ENCODE measurements at places on chromosomes 11 and 22.

DNA sequence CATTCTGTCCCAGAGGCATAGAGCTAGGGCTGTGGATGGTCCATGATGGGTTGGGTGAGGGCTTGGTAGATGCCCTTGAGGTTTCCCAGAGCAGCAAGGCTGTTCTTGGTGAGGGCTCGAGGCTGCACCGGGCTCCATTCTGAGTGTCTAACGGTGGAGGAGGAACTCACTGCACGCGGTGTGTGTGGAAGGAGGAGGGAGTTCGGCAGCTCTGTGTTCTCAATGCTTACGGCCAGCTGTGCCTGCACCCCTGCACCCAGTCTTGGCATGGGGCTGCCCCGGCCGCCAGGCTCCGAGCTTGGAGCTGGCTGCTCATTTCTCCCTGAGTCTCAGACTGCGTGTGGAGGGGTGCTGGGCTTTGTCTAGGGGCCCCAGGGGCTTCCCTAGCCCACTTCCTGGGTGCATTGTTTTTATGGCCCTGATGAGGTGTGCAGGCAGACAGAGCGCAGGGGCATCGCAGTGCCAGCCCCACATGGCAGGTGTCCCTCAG lies 1247.1 kb downstream of the BRD1 start:
- no peak for DNase-seq

DNA sequence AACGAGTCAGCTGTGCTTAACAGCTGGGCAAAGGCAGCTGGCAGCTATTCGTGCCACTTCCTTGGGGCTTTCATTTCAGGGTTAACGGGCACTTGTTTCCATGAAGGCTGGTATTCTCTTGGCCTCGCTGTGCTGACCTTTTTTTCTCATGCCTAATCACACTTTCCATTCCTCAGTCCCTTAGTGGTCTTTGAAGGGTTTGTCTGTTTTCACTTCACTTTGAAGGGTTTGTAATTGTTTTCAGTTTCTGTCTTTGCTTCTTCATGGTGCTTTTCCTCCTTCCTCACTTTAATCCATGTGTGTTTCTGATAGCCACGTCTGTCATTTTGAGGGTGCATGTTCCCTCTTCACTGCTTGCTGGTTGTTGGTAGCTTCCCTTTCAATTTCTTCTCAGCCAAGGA lies 24.6 kb downstream of the PPIL2 start:
- no peak for DNase-seq

DNA sequence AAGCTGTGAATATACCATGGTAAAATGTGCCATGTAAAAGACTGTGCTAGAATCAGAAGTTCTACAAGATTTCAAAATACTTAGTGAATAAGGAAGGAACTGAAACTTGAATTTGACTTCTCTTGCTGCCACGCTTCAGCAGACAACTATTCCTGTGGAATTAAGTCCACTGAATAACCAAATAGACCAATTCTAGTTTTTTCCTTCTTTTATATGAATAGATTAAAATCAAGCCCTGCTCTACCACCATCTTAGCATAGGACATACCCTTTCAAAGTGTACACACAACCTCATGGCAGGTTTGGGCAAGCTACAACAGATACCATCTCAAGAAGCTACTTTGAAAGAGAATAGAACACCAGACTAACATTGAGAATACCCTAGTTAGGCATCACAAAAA lies 23.4 kb upstream of the CLNS1A start:
- DNase-seq: no peak

GRCh38 chr11:69530278-69531070 lies 49.0 kb downstream of the LINC01488 start:
- DNase-seq: no peak

- no peak for DNase-seq
These were observed 2.5 kb upstream of the KLHL35 start for GRCh38 chr11:75435571-75435925.

DNA sequence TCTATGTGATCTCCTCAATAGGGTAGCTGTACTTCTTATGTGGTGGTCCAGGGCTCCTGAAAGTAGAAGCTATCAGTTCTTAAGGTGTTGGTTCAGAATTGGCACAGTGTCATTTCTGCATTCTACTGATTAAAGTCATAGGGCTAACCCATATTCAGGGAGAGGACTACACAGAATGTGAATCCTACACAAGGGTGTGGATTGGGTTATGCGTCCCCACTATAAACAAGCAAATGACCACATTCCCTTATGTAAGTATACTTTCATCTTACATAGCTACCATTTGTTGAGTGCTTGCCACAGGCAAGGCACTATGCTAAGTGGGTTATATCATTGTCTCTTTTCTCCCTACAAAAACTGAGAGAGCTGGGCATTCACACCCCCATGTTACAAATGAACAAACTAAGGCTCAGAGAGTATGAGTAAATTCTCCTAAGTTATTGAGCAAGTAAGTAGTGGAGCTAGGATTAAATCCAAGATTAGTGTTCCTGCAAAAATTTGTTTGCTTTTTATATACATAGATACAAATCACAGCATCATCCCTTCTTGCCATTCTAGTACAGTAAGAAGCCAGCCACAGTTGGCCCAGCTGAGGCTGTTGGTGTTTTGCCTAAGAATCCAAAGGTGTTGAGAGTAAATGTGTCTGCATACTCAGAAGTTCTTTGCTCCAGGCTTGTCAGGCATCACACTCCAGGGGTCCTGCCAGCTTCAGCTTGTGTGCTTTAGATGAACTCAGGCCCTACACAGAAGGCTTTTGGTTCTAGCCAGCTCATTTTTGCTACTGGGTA lies 157.8 kb downstream of the KIF18A start:
- no peak for DNase-seq

DNA sequence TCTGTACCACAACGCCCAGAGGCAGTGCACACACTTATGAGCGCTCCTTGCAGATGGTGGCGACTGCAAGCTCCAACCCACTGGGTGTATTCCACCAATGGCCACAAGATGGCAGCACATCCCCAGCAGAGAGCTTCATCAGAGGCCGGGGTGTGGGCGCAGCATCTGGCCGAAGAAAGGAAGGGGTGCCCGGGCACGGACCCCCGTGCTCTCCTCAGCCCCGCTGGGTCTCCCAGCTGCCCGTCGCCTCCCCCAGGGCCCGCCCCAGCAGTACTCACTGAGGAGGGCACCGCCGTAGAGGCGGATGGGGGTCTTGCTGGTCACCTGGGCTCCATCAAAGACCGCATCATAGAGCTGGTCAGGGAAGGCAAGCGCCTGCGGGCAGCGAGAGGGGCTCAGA lies 14.2 kb downstream of the TP53I11 start:
- no peak for DNase-seq

DNA sequence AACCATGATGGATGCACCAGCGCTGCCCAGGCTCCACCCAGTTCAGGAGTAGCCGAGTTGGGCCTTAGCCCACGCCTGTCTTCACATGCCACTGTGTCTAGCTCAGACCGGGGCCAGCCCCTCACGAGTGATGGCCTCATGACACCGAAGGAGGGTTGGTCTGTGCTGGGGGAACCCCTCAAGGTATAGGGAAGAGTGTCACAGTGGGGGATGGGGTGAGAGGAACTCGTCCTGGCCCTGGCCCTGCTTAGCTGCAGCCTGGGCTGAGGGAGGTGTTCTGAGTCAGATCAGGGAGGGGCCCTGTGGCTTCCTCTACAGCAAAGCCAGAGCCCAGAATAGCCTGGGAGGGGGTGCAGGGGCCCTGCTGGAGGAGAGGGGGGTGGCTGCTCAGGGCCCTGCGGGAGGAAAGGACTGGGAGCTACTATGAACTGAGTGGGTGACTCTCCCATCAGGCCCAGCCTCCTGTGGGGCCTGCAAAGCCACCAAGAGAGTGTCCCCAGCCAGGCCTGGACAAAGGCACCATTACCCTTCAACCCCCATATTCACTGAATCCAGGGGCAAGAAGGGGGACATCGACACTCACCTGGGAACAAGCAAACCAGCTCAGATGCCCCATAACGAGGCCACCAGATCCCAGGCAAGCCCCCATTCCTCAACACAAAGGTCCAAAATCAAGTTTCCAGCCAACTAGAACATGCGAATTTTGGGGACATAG lies 41.2 kb downstream of the IGLL5 start:
- no peak for DNase-seq

- no peak for DNase-seq
These were observed 48.4 kb upstream of the INCENP start for GRCh38 chr11:62075438-62075837.

DNA sequence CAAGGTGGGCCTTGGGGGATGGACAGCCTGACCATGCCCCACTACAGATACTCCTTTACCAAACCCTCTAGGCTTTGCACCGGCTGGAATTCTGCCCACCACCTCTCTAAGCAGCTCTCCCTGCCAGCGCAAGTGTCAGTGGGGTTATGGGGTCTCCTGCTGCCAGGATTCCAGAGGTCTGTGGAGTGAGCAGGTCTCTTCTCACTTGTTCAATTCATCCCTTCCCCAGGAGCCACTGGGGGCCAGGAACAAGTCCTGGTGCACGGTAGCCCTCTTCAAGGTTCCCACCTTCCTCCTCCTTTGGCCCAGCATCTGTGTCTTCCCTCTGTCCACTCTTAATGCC lies 30.5 kb downstream of the CCDC15 start:
- DNase-seq: no peak

GRCh38 chr11:114571712-114572111 lies 12.0 kb upstream of the NXPE1 start:
- DNase-seq: no peak

DNA sequence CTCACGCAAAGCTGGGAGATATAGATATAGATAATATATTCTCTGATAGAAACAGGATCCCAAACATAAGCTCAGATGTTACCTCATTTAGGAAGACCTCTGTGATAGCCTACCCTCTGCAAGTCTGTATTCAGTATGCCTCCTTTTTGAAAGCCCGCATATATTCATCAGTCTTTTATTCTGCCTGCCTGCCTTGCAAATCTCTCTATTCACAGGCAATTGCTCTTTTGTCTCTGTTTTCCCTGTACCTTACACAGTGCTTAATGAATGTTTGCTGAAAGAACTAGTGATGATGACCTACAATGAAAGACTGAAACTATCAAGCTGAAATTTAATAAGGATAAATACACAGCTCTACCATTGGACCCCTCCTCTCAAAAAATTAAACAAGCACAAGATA lies 18.4 kb downstream of the DEUP1 start:
- DNase-seq: no peak

DNA sequence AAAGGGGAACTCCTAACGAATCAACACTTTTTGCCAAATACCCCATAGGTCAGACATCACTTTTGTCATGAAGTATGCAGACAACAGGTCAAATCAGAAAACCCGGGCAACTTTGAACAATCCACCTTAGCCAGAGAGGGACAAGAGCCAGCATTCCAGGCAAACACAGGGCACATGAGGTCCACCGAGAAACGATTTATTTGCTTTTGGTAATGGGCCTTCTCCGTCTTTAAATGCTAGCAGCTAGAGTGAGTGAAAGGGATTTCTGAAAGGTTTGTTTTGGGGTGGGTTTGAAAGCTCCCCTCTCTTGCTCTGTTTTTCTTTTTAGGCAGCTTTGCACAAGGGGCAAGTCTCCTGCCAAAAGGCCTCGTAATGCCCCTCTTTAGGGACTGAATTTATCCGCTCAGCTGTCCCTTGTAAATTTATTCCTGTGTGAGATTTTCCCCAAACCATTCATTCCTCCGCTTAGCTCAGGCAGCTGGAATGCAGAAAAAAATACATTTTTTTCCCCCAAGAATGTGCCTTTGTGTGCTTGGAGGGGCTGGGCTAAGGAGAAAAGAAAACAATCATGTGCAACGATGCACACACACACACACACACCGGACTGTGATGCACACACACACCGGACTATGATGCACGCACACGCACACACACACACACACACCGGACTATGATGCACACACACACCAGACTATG lies 196.9 kb downstream of the SNX19 start:
- no peak for DNase-seq

DNA sequence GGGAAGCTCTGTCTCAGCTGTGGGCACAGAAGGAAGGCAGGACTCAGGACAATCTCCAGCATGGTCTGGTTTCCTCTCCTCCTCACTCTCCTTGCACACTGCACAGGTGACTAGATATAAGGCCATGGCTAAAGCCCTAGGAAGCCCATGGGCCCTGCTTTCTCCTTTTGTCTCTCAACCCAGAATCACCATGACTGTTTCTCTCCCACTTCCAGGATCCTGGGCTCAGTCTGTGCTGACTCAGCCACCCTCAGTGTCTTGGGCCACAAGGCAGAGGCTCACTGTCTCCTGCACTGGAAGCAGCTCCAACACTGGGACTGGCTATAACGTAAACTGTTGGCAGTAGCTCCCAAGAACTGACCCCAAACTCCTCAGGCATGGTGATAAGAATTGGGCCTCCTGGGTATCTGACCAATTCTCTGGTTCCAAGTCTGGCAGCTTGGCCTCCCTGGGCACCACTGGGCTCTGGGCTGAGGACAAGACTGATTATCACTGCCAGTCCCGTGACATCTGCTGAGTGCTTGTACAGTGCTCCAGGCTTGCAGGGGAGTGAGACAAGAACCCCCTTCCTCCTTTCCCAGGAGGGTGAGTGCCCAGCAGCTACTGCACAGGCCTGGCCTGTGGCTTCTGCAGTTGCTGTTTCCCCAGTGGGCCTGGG lies 104.0 kb upstream of the TOP3B start:
- no peak for DNase-seq

GRCh38 chr11:65789230-65790103 lies 2.6 kb downstream of the OVOL1 start:
- DNase-seq: no peak

GRCh38 chr11:114079511-114080065 lies 20.1 kb downstream of the ZBTB16 start:
- DNase-seq: no peak

DNA sequence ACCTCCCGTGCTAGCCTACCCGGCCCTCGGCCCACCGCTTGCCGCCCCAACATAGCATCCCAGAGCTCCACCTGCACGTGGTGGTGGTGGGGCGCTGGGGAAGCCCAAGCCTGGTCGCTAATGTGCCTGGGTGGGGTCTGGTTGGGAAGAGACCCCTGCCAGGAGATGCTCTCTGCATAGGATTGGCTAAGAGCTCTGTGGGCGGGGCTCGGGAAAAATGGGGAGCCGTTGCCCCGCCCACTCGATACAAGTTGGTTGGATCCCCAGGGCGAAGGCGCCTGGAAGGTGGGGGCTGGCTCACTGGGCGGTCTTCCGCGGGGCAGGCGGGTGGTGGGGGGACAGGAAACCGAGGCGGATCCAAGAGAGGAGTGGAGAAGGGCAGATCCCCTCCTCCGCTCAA lies 7.6 kb downstream of the LRRC10B start:
- DNase-seq: no peak

- no peak for DNase-seq
These were observed 13.8 kb downstream of the PLXNB2 start for GRCh38 chr22:50293441-50294318.

All from NCI-H1417 treated with DMSO at 0.1 percent for 48 hours (cell line).